ENCODE measurements at places on chromosomes 1 and 21.

- H3K36me3 ChIP-seq, result no peaks in the 10 kb centered on the region
- peaks cover 2% of the 10 kb centered on the region for H3K4me1 ChIP-seq
- no peak overlapping the region for H3K27ac ChIP-seq
- H3K27me3 ChIP-seq, result no peaks in the 10 kb centered on the region
- no peak for DNase-seq
- H3K4me3 ChIP-seq, result no peak overlapping the region
Measured at GRCh38 chr21:31930001-31930400, 57.2 kb downstream of the HUNK start.

DNA sequence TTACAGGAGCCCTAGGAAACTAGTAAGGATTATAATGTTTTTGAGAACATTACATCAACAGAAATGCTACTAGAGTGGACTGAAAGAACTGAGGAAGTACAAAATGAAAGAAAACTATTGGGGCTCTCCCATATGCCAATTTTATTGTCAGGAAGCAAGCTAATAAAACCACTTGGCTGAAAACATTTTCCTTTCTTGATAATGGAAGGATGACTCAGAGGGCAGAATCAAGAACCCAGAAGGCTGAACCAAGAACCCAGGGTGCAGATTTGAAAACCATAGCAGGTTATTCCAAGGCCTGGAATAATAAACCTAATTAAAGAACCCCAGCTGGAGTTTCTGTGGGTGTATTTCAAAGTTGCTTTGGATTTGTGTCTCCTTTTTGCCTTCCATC, 70.7 kb downstream of the RPE65 start:
- no peak overlapping the region for H3K4me3 ChIP-seq
- no peaks in the 10 kb centered on the region for H3K27me3 ChIP-seq
- H3K36me3 ChIP-seq, result no peaks in the 10 kb centered on the region
- H3K4me1 ChIP-seq, result no peaks in the 10 kb centered on the region
- no peak for DNase-seq
- no peak overlapping the region for H3K27ac ChIP-seq

- H3K36me3 ChIP-seq, result peaks cover 3% of the 10 kb centered on the region
- no peaks in the 10 kb centered on the region for H3K27me3 ChIP-seq
- peaks cover 10% of the 10 kb centered on the region for H3K4me1 ChIP-seq
- no peak for DNase-seq
Measured at GRCh38 chr1:67700220-67700619, 15.2 kb downstream of the GADD45A start.

DNA sequence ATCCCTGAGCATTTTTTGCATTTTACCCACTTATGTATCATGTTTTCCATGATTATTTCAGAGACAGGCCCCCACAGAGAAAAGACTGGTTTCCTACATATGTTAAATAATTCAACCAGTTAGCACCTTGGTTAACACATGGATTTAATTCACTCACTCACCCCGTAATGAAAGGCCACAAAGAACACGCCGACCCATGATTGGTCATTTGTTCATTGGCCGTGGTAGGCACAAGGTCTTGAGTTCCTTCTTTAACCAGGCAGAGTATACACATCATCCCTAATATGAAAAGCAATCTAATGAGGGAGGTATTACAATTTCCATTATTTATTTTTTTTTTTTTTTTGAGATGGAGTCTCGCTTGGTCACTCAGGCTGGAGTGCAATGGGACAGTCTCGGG, 50.6 kb downstream of the RPS6KA1 start:
- no peaks in the 10 kb centered on the region for H3K27me3 ChIP-seq
- no peaks in the 10 kb centered on the region for H3K4me1 ChIP-seq
- no peaks in the 10 kb centered on the region for H3K36me3 ChIP-seq
- no peak overlapping the region for H3K4me3 ChIP-seq

GRCh38 chr1:157286646-157287420, 148.6 kb upstream of the ETV3 start:
- H3K27me3 ChIP-seq, result no peaks in the 10 kb centered on the region
- H3K4me1 ChIP-seq, result no peaks in the 10 kb centered on the region
- DNase-seq, result no peak

GRCh38 chr1:25695771-25696311, 79.2 kb downstream of the MAN1C1 start:
- peaks cover 8% of the 10 kb centered on the region for H3K4me1 ChIP-seq
- H3K36me3 ChIP-seq, result no peaks in the 10 kb centered on the region
- H3K4me3 ChIP-seq, result no peak overlapping the region
- no peak for DNase-seq
- H3K27me3 ChIP-seq, result no peaks in the 10 kb centered on the region
- peak overlapping the region; percentile 80 for H3K27ac ChIP-seq

DNA sequence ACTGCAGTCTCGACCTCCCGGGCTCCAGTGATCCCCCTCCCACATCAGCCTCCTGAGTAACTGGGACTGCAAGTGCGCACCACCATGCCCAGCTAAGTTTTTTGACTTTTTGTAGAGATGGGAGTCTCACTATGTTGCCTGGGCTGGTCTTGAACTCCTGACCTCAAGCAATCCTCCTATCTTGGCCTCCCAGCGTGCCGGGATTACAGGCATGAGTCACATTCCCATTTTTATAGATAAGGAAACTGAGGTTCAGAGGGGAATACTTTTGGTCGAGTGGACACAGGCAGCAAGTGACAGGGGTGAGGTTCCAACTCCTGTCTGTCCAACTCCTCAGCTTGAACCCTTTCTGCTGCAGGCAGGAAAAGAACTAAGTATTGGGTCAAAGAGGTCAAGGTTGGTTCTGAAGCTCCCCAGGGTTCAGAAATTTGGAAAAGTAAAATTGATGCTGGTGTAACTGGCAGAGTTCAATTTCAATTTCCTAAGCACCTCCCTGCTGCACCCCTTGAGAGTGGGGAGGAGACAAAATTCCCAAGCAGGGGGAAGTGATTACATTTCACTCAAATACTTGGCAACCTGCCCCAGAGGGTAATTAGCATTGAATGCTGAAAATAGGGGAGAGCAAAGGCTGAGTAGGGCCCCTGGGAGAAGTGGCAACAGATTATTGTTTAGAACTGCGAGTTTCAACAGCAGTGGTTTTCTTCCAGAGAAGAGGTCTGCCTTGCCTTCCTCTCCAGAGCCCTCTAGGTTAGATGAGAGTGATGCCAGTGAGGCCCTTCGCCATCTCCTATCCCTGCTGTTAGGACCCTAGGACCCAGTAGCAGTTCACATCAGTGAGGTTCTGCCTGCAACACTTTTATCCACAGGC, 17.5 kb upstream of the ALPL start:
- no peak overlapping the region for H3K4me3 ChIP-seq
- no peaks in the 10 kb centered on the region for H3K36me3 ChIP-seq
- no peaks in the 10 kb centered on the region for H3K4me1 ChIP-seq

GRCh38 chr1:114322734-114323133, 169.1 kb upstream of the SYT6 start:
- H3K27me3 ChIP-seq, result no peaks in the 10 kb centered on the region
- H3K4me3 ChIP-seq, result no peak overlapping the region
- no peak overlapping the region for H3K27ac ChIP-seq
- H3K36me3 ChIP-seq, result no peaks in the 10 kb centered on the region

DNA sequence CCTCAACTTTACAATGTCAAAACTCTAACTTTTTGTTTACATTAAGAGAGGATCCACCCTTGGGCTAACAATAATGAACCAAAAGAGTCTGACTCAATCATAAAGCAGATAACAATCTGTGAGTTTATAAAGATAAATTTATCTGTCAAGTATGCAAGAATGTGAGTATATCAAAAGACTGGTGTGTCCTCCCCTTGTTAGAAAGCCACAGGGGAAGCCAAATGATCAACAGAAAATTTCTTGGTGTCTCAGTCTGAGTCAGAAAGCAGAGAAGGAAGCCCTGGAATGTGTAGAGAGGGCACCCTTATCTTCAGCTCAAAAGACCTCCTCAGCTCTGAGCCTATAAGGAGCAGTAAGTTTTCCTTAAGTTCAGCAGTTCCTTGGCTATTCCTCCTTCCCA, 13.9 kb upstream of the PDIK1L start:
- H3K27me3 ChIP-seq, result peaks cover 5% of the 10 kb centered on the region
- no peak overlapping the region for H3K27ac ChIP-seq
- H3K36me3 ChIP-seq, result no peaks in the 10 kb centered on the region
- H3K4me1 ChIP-seq, result no peaks in the 10 kb centered on the region
- no peak for DNase-seq

DNA sequence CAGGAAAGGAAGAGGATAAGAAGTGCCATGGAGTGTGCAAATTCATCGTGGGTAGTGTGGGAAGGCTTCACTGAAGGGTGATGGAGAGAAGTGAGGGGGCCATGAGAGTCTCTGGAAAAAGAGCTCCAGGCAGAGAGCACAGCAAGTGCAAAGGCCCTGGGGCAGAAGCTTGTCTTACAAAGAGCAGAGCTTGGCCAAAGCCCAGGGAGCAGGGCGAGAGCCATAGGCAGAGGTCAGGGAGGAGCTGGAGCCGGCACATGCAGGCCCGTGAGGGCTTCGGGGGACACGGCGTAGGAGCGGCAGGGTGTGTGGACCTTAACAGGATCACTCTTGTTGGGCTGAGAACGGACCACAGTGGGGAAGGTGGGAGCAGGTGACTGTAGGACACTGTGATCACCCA, 83.7 kb upstream of the EDN2 start:
- H3K36me3 ChIP-seq, result no peaks in the 10 kb centered on the region
- no peak overlapping the region for H3K27ac ChIP-seq
- DNase-seq, result no peak
- no peak overlapping the region for H3K4me3 ChIP-seq
- H3K4me1 ChIP-seq, result peaks cover 3% of the 10 kb centered on the region
- H3K27me3 ChIP-seq, result no peaks in the 10 kb centered on the region

GRCh38 chr1:61980561-61980960, 214.1 kb upstream of the L1TD1 start:
- peak; percentile 66 for DNase-seq
- no peaks in the 10 kb centered on the region for H3K36me3 ChIP-seq
- no peak overlapping the region for H3K4me3 ChIP-seq
- no peak overlapping the region for H3K27ac ChIP-seq
- no peaks in the 10 kb centered on the region for H3K4me1 ChIP-seq
